ENCODE measurements at places on chromosomes 2 and 18.

- no peak for DNase-seq
These were observed 158.4 kb downstream of the EN1 start for GRCh38 chr2:118689033-118689432.

DNA sequence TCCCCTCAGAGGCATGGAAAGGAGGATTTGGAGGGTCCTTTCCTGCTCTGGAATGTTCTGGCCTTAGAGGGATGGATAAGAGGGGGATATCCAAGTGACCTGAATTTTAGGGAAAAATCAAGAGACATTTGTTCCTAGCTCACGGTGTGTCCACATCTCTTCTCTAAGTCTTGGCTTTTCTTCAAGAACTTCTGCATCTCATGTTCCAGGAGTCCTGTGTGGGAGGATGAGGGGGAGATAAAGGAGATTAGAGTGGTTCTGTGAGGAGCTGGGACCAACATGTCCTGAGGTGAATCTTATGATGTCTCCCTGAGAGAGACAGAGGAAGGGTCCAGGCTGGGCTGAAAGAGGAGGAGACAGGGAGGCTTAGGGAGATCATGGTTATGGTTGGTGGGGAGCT lies 11.7 kb downstream of the EMX1 start:
- no peak for DNase-seq

DNA sequence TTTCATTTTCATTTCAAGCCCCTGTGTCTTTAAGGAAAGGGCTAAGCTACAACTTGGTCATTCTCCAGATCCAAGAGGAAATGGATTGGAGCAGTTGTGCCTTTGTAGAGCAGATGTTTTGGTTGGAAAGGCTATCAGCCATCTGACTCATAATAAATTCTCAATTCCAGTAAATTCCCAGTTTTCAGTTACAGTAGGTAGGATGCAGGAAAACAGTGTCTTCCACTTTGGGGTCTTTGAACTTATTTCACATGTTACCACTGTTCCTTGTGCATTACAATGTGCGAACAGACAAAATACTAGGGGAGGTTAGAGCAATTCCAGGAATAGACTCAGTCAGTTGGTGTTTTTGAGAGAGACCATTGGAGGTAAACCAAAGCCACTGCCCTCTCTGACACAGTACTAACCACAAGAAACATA lies 211.9 kb downstream of the BABAM2 start:
- no peak for DNase-seq

DNA sequence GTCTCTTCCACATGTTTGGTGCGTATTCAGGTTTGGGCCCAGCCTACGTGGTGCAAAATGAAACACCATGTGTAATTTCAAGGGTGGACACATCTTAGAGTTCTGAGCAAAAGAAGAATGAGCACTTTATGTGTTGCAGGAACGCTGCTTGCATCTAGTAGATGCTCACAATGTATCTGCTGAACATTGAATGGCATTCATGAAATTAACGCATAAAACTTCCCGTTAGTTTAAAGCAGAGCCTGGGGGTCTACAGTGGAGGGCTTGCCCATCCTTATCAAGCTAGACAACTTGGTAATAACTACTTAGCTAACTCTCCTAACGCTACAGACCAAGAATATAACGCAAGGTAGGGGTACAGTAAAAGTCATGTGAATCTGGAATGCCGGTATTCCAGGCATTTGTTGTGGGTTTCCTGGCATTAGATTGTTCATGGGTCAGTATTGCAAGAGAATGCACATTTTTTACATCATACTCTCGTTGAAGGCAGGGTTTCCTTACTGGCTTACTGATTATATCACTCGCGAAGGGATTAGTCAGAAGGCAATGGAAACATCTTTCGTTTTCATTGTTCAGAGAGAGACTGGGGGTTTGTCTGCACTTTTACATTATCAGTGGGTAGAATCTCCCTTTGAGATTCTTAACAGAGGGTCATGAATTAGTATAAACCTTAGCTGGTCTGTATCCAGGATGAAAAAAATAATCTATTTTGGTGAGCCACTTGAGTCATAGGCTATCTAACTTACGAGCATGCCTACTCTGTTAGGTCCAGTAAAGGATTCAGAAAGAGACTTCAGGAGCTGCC lies 229.5 kb upstream of the EPAS1 start:
- no peak for DNase-seq

- DNase-seq: no peak
These were observed 99.3 kb upstream of the TMEM18 start for GRCh38 chr2:776487-776886.

DNA sequence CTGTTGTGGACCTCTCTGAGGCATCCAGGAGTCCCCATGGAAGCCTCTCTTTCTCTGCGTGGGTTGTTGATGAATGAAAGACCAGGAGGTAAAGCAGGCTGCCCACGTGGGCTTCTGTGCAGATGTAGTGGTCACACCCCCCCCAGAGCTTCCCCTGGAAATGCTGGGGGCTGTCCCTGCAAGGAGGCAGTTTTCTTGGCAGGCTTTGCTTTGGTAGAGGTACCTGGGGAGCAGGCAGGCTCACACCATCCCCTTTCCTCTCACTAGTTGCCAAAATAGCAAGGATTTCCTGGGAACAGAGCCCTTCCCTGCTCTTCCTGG lies 97.6 kb upstream of the MAP3K20 start:
- DNase-seq: no peak

DNA sequence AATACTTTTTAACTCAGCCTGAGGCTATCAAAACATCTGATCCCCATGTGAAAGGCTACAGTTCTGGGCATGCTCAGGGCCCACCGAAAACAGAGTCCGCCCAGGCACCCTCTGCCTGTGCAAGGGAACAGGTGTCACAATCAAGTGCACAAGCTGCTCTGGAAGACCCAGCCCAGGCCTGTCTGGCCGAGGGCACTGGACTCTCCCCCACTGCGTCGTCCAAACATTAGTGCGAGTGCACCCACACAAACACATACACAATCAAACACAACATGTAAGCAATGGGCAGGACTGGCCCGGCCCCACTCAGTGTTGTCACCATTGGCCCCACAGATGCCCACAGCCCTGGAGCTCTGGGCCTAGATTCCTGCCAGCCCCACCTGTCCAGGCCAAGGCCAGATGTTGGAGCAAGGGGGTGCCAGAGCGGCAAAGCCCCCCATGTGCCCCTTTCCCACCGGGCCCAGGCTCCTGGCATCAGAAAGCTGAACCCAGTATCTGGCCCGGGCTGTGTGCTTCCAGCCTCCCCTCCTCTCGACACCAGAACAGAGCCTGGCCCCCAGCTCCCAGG lies 617 bp upstream of the ALPG start:
- DNase-seq: no peak

DNA sequence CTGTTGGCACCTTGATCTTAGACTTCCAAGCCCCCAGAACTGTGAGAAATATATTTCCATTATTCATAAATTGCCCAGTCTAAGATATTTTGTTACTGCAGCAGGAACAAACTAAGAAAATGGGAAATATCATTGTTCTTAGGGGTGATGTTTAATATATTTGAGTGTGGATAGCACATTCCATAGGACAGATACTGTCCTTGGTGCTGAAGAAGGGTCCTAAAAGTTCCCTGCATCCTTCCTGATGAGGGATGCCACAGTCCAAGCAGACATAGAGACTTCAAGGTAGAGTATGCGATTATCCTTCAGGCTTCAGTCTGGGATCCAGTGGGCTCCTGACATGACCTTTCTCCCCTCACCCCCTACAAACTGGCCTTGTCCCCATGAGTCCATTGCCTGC lies 689.0 kb downstream of the TDRD15 start:
- no peak for DNase-seq

- no peak for DNase-seq
These were observed 369.7 kb downstream of the CTNNA2 start for GRCh38 chr2:79882548-79882947.

DNA sequence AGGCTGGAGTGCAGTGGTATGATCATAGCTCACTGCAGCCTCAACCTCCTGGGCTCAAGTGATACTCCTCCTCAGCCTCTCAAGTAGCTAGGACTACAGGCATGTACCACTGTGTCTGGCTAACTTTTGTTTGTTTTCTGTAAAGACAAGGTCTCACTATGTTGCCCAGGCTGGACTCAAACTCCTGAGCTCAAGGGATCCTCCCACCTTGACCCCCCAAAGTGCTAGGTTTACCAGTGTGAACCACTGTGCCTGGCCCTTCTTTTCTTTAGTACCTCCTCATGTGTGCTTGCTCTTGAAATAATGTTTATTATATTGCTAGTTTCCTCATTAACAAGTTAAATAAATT lies 19.0 kb upstream of the COBLL1 start:
- no peak for DNase-seq

GRCh38 chr18:48562075-48562474 lies 23.2 kb downstream of the CTIF start:
- DNase-seq: no peak

GRCh38 chr2:191319186-191319585 lies 74.0 kb downstream of the MYO1B start:
- no peak for DNase-seq

DNA sequence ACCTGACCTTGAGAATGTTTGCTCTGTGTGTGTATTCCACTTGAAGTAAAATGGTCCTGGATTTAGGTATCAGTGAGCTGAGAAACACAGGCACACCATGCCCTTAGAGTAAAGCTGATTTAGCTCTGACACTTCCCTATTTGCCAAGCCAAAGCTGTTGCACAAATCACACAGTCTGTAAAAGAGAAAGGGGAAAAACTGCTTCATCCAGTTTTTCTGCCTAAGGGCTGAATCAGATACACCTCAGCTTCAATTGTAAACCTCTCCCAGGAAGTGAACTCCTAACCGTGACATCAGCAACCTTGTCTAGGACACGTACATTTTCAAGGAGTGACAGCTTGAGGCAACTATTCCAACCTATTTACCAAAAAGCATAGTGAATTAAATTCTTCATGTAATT lies 150.4 kb downstream of the NR4A2 start:
- DNase-seq: no peak

GRCh38 chr18:53625997-53626599 lies 598.4 kb downstream of the MBD2 start:
- DNase-seq: no peak

DNA sequence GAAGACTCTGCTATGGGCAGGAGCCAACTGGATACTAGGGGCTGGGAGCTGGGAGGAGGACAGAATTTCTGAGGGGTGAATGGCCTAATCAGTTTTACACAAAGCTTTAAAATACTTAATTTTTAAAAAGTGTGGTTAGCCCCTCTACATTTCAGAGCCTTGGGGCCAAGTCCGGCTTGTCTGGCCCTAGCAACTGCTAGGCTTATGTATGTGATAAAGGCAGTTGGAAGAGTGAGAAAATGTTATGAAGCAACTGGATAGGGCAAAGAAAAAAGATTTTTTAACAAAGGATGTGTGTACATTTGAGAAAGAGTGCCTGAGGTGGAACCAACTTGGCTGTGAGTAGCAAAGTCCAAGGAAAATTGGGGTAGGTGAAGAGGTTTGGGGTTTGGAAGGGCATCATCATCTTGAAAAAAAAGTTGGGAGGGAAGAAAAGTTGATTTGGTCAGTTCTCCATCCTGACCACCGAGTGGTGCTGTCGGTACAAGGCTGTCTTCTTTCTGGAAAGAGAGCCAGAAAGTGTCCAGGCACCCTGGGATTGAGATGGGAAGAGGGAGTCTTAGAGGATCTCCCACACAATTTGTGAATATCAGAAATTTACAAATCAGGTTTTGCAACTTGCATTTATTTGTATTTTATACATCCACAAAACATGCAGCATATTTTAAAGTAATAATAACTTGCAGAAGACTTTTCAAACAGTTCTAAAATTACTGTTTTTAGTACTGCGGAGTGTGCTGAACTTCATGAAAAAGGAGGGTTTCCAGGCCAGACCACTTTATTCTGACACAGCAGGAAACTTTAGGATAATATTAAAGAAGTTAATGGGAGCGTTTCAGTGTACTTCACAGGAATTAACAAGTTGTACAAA lies 10.5 kb upstream of the CDK15 start:
- no peak for DNase-seq

GRCh38 chr2:67727623-67728022 lies 330.5 kb downstream of the ETAA1 start:
- DNase-seq: no peak

- no peak for DNase-seq
These were observed 22.3 kb downstream of the EML4 start for GRCh38 chr2:42191285-42192009.

GRCh38 chr2:113754160-113754559 lies 2.3 kb downstream of the SLC35F5 start:
- DNase-seq: no peak

GRCh38 chr2:134153294-134153880 lies 100.5 kb upstream of the MGAT5 start:
- no peak for DNase-seq

DNA sequence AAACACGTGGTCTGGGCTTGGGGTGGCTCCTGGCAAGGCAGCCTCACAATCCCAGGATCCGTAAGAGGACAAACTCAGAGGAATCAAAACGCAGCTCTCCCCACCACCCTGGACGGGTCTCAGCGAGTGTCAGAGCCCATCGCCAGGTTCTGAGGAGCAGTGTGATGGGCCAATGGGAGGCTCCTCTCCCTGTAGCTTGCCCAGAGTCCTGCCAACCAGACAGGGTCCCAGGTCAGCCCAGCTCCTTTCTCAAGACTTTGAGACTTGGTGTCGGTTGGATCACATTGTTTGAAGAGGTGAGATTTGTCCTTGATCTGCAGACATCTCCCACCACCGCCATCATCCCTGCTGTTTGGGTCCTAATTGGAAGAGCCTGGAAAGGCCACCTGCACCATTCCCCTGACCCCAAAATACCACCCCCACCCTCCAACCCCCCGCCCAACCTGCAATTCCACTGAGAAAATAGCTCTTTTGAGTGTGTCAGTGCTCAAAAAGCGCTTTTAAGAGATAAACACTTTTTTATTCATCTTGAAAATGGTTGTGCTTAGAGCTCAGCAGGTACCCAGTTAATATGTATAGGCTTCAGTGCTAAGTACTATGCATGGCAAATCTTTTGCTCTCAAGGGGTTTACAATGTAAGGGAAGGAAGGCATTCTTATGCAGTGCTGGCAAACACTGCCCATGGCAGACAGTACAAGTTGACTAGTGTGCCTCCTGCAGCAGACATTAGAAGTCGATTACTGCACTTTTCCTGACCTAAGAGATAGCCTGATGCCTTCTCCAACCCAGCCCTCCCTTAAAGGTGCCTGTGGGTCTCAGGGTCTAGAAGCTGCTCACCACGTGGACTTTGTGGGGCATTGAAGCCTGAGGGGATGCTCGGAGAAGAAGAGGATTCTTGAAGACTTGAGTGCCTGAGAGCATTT lies 50.6 kb downstream of the GLI2 start:
- DNase-seq: no peak

DNA sequence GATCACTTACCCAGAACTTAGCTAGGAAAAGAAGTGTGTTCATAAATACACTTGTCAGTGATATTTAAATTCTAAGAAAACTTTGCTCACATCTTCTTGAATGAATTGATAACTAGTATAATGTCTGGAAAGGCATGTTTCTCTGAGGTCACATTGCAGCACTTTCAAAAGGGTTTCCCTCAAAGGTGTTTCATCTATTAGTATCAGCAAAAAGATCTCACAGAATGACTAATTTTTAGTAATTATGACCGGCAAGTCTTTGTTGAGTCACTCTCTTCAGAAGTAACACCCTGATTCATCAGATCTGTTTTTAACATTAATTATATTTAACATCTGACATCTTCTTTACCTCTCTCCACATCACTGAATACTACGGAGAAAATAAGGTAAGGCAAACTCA lies 222.3 kb downstream of the IKZF2 start:
- no peak for DNase-seq

DNA sequence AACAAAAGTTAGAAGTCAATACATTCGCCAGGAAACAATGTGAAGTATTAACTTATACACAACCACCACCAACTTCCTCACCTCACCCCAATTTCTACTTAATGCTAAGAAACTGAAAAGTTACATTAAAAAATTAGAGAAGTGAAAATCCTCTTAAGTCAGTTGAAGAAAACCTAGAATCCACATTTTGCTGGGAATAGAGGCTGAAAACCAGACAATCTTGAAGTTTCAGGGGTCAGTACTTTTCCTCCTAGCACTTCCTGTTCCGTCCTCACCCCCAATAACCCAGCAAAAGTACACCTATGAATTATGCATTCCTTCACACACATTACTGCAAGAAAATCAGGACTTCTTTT lies 6.3 kb downstream of the YES1 start:
- DNase-seq: no peak
